Activated CD4-positive, alpha-beta T cell treated with anti-CD3 and anti-CD28 coated beads, Interleukin-2, amount 10 ng/mL, durations not matched to agents 7 days and 5 days (primary cell): ENCODE measurements at places on chromosomes 5 and 9. TPM values are rescaled to one million over a fixed set of nuclear protein-coding genes. Genes with fewer than 3 reads are reported as not detected.
A peak's percentile ranks its signal among the peaks of the same experiment; 100 is the strongest.

The PHF24 gene
- total RNA-seq: not detected

- no peak for DNase-seq
- no peaks in the 10 kb centered on the region for H3K36me3 ChIP-seq
- peaks cover 2% of the 10 kb centered on the region for H3K27me3 ChIP-seq
- H3K4me3 ChIP-seq: no peak overlapping the region
- no peaks in the 10 kb centered on the region for H3K4me1 ChIP-seq
Observed at GRCh38 chr5:14097998-14098471, 45.1 kb upstream of the TRIO start.

The GPR150 gene
- total RNA-seq: 1.2 TPM

GRCh38 chr9:135523521-135524129 lies 2.4 kb downstream of the LCN1 start:
- H3K36me3 ChIP-seq: no peaks in the 10 kb centered on the region
- no peak for DNase-seq
- peaks cover 8% of the 10 kb centered on the region for H3K27me3 ChIP-seq
- H3K4me3 ChIP-seq: no peak overlapping the region
- H3K27ac ChIP-seq: no peak overlapping the region
- no peaks in the 10 kb centered on the region for H3K4me1 ChIP-seq

The GLRX gene
- total RNA-seq: 60.2 TPM

The HTR1A gene
- not detected for total RNA-seq

- no peaks in the 10 kb centered on the region for H3K36me3 ChIP-seq
- no peaks in the 10 kb centered on the region for H3K4me1 ChIP-seq
- no peak overlapping the region for H3K4me3 ChIP-seq
- no peaks in the 10 kb centered on the region for H3K27me3 ChIP-seq
- DNase-seq: no peak
Observed at GRCh38 chr5:61569353-61569752, 237.3 kb downstream of the ZSWIM6 start.

The CACFD1 gene
- total RNA-seq: 0.75 TPM

DNA sequence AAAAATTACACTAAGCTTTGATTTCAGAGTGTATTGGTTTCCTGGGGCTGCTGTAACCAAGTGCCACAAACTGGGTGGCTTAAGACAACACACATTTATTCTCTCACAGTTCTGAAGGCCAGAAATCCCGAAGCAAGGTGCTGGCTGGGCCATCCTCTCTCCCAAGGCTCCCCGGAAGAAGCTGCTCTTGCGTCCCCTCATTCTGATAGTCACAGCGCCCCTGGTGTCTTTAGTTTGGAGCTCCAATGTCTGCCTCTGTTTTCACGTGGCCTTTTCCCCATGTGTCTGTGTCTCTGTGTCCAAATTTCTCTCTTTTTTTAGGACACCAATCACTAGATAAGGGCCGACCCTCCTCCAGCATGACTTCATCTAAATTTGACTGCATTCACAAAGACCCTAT lies 56.7 kb downstream of the ROPN1L start:
- H3K4me1 ChIP-seq: no peaks in the 10 kb centered on the region
- peaks cover 3% of the 10 kb centered on the region for H3K36me3 ChIP-seq
- no peaks in the 10 kb centered on the region for H3K27me3 ChIP-seq
- no peak overlapping the region for H3K4me3 ChIP-seq
- no peak overlapping the region for H3K27ac ChIP-seq

GRCh38 chr9:34072410-34072809 lies 23.7 kb upstream of the UBAP2 start:
- no peaks in the 10 kb centered on the region for H3K27me3 ChIP-seq
- H3K27ac ChIP-seq: no peak overlapping the region
- H3K4me3 ChIP-seq: no peak overlapping the region
- peaks cover 11% of the 10 kb centered on the region for H3K4me1 ChIP-seq

The FBXW11 gene
- total RNA-seq: 27.3 TPM

The PCDHB5 gene
- not detected for total RNA-seq

DNA sequence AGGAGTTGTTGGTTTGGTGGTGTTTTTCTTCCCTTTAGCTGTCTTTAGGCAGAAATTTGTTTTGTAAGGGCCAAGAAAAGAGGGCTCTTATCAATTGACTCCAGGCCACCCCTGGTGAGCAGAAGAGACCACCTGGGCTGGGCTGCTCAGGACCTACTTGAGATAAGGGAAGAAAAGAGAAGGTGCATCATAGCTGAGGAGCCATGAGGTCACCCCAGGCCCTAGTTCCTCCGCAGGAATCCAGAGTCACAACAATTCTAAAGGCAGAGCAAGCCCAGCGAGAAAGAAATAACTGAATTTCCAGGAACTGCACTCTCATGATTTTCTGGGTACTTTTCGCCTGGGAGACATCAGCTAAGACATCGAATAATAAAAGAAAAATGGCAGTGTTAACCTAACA lies 34.9 kb downstream of the RFK start:
- H3K4me1 ChIP-seq: no peaks in the 10 kb centered on the region
- no peak overlapping the region for H3K27ac ChIP-seq
- no peak overlapping the region for H3K4me3 ChIP-seq
- H3K36me3 ChIP-seq: no peaks in the 10 kb centered on the region
- no peak for DNase-seq

DNA sequence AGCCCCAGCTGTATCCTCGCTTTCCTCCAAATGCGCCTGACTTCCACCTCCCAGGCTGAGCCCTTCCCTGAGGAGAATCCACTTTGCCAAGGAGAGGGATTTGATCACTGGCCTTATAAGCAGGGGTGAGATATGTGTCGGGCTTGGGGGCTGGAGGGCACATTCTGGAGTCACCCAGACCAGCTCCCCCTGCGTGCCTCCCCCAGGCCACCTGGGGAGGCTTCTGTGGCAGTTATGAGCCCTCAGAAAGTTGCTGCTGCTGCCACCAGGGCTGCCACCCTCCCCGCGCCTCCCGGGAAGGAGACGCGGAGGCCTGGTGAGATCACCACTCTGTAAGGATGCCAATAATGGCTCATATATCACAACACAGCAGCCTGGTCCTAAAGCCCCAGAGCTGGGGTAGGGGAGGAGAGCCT lies 211.5 kb downstream of the PAPPA start:
- H3K36me3 ChIP-seq: no peaks in the 10 kb centered on the region
- no peak for DNase-seq
- no peaks in the 10 kb centered on the region for H3K4me1 ChIP-seq
- no peak overlapping the region for H3K4me3 ChIP-seq

- peaks cover 35% of the 10 kb centered on the region for H3K4me1 ChIP-seq
- no peak for DNase-seq
- peaks cover 22% of the 10 kb centered on the region for H3K36me3 ChIP-seq
- no peaks in the 10 kb centered on the region for H3K27me3 ChIP-seq
- peak within 1 kb of the TSS; percentile 35 for H3K4me3 ChIP-seq
Observed at GRCh38 chr5:179680780-179681401, at the start of gene CBY3. Gene CBY3, minus strand, starts transcription at chr5:179681034. Its CDS starts 116 bp downstream, at chr5:179680918.

DNA sequence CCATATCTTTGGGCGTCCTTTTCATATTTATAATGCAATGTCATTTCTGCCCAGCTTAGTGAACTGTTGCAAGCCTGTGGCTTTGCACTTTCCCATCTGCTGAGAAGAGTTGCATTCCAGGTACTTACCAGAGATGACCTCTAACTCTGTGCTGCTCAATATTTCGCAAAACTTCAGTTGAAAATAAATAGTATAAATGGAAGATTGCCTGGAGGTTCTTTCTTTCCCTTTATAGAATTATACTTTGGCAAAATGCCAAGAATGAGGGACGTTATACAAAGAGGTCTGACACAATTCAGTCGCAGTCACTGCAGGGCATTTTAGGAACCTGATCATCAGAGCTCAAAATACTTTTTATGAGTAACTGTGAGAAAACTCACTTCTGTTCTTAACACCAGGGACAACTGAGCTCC lies 18.9 kb upstream of the VLDLR start:
- no peak overlapping the region for H3K4me3 ChIP-seq
- H3K36me3 ChIP-seq: no peaks in the 10 kb centered on the region
- H3K4me1 ChIP-seq: no peaks in the 10 kb centered on the region

GRCh38 chr9:11500780-11501179 lies 888.0 kb upstream of the PTPRD start:
- H3K27ac ChIP-seq: no peak overlapping the region
- H3K27me3 ChIP-seq: no peaks in the 10 kb centered on the region
- DNase-seq: no peak
- H3K36me3 ChIP-seq: no peaks in the 10 kb centered on the region
- H3K4me1 ChIP-seq: no peaks in the 10 kb centered on the region

The LURAP1L gene
- not detected for total RNA-seq

- no peaks in the 10 kb centered on the region for H3K27me3 ChIP-seq
- DNase-seq: no peak
- no peaks in the 10 kb centered on the region for H3K36me3 ChIP-seq
- no peak overlapping the region for H3K4me3 ChIP-seq
Observed at GRCh38 chr5:27026801-27027200, 11.6 kb downstream of the CDH9 start.

The PLCXD3 gene
- total RNA-seq: not detected

The CENPK gene
- total RNA-seq: 96.9 TPM

The FOXD4 gene
- 0.71 TPM for total RNA-seq

The GALNT10 gene
- 47.2 TPM for total RNA-seq
